Breast epithelium (tissue), 4 donors: ENCODE measurements at places on chromosomes 3 and 15. TPM values are rescaled to one million over a fixed set of nuclear protein-coding genes. Genes with fewer than 3 reads are reported as not detected.

SEC61A1 gene
- 105 TPM for total RNA-seq

DNA sequence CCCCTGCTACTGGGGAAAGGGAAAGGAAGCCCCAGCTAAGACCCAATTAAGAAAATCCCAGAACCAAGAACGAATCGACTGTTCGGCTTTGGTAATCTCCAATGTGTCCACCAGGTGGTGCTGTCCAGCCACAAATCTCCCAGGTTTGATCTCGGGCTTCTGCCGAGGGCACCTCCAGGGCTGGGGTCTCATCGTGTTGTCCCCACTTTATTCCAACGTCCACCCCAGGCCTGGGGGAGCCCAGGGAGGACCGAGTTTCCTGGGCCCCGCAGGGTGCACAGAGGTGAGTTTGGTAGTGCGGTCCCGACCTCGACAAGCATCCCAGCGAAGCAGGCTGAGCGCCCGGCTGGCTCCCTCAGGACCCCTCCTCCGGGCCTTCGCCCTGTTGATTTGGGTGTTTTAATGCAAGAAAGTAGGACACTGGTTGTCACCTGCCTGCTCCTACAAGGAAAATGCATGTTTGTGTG is 185.1 kb downstream of the GOLGA6L6 start:
- peak; percentile 62 for DNase-seq

DNA sequence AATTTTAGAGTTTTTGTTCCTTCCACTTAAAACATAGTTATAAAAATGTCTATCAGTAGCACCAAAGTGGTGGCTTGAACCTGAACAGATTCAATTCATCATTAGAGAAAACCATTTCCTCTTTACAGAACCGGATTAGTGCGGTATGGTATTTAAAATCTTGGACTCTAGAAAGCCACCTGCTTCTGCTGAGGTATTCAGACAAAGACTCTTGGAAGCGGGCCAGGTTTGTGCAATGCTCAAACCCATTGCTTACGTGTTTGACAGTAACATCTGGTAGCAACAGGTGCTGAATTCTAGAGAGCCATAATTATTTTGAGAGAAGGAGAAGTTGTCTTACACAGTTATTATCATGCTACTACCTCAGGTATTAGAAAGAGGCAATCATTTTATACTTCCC is 290.5 kb downstream of the NAALADL2 start:
- peak; percentile 53 for DNase-seq

ZNF80 gene
- 0.33 TPM for total RNA-seq

GRCh38 chr3:100875239-100875638 is 118.0 kb downstream of the ABI3BP start:
- DNase-seq = no peak

SMCO1 gene
- total RNA-seq = not detected

DNA sequence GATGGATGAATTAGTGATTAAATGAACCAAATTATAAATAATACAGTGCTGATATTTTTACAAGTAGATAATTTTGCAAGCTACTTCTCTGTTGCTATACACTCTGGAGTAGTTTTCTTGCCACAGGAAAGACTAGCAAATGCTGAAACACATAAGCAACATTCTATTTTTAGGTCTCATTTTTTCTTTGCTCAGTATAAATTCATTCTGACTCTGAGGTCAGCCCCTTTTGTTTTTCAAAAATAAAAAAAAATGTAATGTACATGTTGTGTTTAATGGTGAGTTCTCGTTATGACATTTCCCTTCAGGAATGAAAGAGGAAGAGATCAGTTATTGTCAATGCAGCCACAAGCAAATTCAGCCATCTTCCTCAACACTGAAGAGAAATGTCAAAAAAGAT is 24.9 kb downstream of the GJD2 start:
- no peak for DNase-seq

CPLX3 gene
- total RNA-seq = 0.66 TPM

GOLGA8T gene
- total RNA-seq = not detected

DNA sequence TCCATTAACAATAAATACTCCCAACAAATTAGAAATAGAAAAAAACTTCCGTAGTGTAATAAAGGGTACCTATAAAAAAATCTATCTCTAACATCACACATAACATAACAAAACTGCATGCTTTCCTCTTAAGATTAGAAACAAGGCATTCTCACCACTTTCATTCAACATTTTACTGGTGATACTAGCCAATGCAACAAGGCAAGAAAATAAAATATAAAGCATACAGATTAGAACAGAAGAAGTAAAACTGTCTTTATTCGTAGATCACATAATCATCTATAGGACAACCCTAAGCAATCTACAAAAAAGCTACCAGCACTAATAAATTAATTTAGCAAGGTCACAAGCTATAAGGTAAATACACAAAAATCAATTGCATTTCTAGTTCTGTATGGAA is 107.1 kb downstream of the PLD1 start:
- DNase-seq = no peak

EXD1 gene
- not detected for total RNA-seq

DNA sequence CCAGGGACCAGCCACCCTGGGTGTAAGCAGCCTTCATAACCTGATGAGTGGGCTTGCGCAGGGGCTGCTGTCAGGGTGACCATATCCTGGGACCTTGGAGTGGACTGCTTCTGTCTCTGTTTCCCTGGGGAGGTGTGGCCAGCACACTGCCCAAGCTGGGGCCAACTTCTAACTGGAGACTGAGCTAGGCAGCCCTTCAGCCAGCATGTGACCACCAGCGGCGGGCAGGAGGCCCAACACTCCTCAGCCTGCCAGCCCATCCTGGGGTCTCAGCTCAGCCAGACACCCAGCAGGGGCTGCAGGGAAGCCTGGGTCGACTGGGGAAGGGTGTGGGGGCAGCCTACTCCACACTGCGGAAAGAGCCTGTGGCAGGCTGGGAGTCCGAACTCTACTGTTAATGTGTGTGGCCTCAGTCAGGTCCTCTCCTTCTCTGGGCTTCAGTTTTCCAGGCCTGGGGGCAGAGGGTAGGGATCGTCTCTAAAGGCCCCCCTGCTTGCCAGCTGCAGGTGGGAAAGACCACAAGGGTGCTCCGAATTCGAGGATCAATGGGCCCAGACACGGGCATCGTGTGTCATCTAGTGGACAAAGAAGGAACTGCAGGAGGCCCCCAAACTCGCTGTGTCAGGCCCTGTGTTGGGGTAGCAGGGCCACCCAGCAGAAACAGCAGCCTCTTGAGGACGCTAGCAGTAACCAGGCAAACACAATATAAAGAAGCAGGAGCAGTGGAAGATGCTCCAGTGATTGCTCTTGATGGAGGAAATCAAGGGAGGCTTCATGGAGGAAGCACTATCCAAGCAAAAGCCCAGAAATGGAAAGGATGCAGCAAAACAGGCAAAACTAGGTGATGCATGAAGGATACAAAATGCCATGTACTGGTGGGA is 2.0 kb upstream of the SEMA3G start:
- DNase-seq = no peak

SAMD7 gene
- under 0.01 TPM for total RNA-seq

GRCh38 chr3:23607184-23607847 is 198.4 kb upstream of the UBE2E1 start:
- DNase-seq = no peak

- no peak for DNase-seq
Observed at GRCh38 chr15:95944193-95944592, 386.3 kb upstream of the NR2F2 start.

PPARG gene
- 359 TPM for total RNA-seq

- DNase-seq = no peak
Observed at GRCh38 chr3:58799271-58799670, 132.7 kb upstream of the FAM3D start.

- DNase-seq = no peak
Observed at GRCh38 chr15:50633653-50634052, 52.9 kb downstream of the TRPM7 start.

- no peak for DNase-seq
Observed at GRCh38 chr15:88745065-88745464, 58.2 kb upstream of the ACAN start.

DNA sequence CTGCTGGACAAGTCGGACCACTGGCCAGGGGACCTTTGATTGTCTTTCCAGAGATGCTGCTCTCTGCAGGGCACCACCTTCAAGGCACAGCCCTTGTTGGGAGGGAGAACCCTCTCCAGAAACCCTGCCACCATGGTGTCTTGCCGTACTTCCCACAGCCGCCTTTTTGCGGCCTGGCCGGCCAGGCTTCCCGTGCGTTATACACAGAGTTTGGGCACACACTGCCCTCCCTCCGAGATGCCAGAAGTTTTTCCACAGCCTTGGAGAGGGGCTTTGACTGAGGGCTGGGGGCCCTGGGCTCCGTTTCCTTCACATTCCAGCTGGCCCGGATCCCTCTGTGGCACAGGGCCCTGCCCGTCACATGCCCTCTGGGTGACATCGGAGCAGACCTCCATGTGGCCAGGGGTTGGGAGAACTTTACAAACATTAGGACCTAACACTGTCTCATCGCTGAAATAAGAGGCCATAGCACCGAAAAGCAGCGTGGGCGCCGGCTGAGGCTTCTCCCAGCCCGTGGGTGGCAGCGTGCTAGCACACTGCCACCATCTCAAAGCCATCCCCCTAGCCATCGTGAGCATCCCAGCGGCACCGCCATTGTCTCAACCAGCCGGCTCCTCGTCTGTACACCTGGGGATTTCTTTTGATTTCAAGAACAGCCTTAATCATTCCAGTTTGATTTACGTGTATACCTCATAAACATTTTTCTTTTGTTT is 6.3 kb upstream of the APEH start:
- DNase-seq = no peak
